ENCODE measurements at places on chromosomes 11 and 22.

DNA sequence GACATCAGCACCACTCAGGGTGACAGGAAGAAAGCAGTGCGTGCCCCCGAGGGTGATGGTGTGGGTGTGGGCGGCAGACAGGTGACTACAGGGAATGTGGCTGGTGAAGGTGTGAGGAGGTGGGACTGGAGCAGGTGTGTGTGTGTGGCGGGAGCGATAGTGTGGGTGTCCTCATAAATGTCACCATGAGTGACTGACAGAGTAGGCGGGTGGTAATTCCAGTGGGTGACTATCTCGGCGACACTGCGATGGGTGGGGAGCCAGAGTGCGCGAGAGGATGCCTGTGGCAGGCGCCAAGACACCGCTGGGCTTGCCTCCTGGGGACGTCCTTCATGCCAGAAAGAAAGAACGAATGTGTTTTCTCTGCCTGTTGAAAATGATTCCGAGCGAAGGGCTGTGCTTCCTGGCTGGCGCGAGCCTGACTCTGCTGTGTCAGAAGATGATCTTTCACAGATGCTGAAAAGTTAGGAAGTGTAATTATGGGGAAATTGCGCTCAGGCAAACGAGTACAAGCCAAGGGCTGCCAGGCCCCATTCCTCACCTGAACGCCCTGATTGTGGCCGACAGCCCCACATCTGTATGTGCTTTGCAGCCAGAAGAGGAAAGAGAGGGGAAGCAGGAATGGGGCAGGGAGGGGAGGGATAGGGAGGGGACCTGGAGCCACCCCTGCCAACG lies 98.8 kb upstream of the CD82 start:
- no peak for DNase-seq

GRCh38 chr11:114812733-114813132 lies 134.4 kb downstream of the NXPE2 start:
- no peak for DNase-seq

- DNase-seq, result no peak
Measured at GRCh38 chr22:30575859-30576258, 1.4 kb upstream of the GAL3ST1 start.

DNA sequence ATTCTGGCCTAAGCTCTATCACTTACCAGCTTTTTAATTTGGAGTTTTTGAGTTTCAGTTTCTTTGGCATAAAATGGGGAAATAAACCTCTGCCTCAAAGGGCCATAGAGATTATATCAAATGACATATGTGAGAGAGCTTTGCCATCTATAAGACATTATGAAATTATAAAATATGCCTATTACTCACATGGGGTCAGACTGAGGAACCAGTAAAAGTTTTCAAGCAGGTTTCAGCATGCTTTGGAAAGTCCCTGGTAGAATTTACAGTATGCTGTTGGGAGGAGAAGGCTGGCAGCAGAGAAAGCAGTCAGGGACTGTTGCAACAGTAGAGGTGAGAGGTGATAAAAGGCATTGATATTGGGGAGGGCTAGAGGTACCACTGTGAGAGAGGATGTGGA lies 13.6 kb upstream of the MTNR1B start:
- DNase-seq, result no peak

- no peak for DNase-seq
Measured at GRCh38 chr11:108551651-108552462, 41.7 kb downstream of the EXPH5 start.

DNA sequence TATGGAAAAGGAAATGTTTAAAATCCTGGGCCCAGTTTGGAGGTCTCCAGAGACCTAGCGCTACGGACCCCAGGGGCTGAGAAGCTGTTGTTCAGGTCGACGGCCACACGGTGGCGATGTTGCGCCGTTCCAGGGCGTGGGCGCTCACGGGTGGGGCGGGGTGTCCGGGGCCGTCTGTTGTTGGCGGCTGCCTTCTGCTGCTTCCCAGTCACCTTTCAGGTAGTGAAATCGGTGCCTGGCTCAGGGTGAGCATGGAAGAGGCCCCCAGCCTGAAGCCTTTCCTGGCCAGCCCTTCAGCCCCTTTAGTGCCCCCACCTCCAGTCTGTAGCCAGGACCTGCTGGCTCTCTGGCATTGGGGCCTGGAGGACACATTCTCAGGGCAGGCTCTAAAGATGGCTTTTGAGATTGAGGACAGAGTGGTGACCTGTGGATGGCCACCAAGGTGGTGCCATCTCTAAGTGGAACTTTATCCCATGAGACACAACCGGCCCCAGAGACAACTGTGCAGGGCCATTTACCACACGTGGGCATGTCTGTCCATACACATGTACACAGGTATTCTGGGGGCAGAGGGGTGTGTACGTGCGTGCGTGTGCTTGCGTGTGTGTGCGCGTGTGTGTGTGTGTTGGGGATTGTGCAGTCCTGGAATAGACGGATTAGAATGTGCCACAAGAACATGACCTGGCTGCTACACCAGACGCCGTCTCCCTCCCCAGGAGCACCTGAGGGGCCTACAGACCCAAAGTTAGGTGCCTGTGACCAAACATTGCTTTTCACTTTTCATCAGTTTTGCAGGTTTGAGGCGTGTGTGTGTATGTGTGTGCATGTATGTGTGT lies 53.8 kb downstream of the ST14 start:
- peak; percentile 74 for DNase-seq

GRCh38 chr11:115695677-115696364 lies 191.6 kb upstream of the CADM1 start:
- DNase-seq, result no peak

GRCh38 chr22:50403701-50404101 lies 60.6 kb downstream of the PPP6R2 start:
- DNase-seq, result peak; percentile 53

GRCh38 chr11:82980292-82980691 lies 78.8 kb downstream of the DDIAS start:
- no peak for DNase-seq

- DNase-seq, result no peak
Measured at GRCh38 chr22:44266796-44267760, 45.7 kb downstream of the SHISAL1 start.

DNA sequence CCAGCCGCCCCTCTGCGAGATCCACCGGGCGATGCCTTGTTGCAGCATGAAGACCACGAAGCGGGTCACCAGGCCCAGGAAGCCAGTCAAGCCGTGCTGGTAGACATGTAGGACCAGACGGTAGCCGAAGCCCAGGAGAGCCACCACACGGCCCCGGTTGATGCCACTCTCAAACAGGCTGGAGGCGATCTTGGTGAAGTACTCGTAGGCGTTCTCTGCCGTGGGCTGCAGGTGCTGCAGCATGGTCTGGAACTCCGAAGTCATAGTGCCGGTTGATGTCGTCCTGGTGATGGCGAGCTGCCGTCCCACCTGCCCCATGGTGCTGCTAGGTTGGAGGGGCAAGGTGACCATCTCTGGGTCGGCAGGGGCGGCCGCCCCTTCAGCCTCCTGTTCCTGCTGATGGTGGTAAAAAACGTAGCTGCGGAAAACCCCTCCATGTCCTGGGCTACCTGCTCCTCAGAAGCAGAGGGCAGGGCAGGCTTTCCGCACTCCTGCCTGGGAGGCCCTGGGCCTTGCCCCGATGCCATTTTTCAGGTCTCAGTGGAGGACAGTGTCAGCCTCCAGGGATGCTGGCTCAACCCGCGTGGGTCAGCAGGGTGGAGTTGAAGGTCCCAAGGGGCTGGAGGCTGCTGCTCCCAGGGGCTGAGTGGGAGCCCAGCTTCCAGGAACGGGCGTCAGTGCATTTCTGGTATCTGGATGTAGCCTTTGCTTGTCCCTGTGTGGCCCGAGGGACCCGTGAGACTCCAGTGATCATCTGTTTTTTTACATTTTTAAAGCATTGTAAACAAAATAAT lies 98.7 kb downstream of the ADAMTS15 start:
- no peak for DNase-seq

GRCh38 chr11:1542267-1542666 lies 29.8 kb downstream of the DUSP8 start:
- no peak for DNase-seq

All from NAMALWA (cell line).